ENCODE measurements at places on chromosomes 11 and 22.

GRCh38 chr22:34080433-34080832 lies 160.2 kb upstream of the LARGE1 start:
- DNase-seq = no peak

- DNase-seq = no peak
Observed at GRCh38 chr11:78763664-78764063, 189.0 kb upstream of the NARS2 start.

DNA sequence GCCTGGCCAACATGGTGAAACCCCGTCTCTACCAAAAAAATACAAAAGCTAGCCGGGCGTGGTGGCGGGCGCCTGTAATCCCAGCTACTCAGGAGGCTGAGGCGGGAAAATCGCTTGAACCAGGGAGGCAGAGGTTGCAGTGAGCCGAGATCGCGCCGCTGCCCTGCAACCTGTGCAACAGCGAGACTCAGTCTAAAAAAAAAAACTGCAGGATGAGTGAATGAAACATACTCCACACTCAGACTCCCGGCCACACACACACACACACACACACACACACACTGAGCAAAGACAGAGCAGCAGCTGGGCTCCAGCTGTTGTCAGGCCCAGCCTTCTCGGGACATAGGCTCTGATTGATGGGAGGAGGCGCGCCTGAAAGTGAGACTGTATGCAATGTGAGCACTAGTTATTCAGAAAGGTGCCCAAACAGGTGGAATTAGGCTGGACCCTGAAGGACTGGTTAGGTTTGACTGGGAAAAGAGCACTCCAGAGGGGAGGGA lies 1.5 kb upstream of the PLEKHA7 start:
- no peak for DNase-seq

DNA sequence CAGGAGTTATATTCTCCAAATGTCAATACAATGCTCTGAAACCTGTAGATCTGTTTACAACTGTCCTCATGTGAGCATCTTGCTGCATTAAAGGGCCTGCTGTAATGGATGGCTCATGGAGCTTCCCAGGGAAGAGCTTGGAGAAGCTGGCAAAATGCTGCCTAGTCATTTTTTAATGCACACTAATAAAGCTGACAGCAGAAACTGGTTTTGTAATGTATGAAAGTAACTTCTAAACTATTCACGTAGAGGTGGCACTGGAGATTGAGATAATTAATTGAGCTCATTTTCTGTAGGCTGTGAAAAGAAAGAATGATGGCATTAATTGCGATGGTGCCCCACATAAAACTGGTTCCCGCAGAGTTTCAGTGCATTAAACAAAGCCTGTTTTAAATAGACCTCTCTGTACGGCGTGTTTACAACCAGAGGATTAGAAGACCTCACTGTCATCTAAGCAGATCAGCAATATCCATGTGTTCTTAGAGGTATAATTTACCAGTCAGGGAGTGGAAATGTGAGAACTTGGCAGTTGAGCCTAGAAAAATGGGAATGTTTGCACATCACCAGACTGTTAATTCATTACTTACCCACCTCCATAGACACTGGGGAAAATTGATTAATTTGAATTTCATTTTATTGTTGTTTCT lies 16.0 kb downstream of the POLA2 start:
- DNase-seq = no peak

- DNase-seq = no peak
Observed at GRCh38 chr22:43506487-43506886, 94.7 kb downstream of the MPPED1 start.

DNA sequence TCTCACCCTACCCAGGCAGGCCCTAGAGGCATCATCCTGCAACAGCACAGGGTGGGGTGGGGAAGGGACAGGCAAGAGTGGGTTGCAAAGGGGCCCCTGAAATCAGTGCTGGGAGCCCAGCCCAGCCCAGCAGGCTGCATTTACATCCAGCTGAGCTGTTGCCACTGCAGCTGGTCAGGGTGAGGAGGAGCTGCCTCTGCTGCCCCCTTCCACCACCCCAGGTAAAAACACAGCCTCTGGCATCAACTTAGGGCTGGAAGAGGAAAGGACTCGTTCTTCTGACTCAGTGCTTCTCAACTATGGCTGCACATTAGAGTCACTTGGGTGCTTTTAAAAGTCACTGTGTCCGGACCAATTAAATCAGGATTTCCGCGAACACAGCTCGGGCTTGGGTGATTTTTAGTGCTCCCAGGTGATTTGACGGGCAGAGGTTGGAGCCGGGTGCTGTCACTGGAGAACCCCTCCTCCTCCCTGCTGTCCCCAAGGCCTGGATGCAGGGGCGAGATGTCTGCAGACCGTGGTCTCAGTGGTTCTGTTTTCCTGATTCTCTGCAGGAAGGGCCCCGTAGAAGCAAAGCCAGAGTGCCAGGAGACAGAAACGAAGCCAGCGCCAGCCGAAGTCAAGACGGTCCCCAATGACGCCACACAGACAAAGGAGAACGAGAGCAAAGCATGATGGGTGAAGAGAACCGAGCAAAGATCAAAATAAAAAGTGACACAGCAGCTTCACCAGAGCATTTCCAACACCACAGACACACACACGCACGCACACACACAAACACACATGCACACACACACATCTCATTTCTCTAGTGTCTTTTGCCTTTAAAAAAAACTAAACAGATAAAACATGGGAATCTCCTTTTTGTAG lies 39.4 kb upstream of the TTC12 start:
- peak; percentile 54 for DNase-seq

DNA sequence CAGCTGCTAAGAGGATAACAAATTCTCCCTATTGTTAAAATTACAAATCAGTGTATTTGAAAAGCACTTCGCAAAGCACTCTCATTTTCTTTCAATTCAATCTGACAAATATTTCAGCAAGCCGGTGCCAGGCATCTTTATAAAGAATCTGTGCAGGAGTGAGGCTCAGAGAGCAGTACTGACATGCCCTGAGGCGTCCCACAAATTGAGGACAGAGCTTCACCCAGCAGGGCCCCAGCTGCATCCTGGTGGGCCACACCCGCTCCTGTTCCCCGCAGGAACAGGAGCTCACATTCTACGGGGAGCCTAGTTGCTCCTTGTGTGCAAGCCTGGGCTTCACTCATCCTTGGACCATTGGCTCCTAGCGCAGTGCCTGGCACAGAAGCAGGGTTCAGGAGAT lies 60.9 kb upstream of the EIF3D start:
- DNase-seq = no peak

DNA sequence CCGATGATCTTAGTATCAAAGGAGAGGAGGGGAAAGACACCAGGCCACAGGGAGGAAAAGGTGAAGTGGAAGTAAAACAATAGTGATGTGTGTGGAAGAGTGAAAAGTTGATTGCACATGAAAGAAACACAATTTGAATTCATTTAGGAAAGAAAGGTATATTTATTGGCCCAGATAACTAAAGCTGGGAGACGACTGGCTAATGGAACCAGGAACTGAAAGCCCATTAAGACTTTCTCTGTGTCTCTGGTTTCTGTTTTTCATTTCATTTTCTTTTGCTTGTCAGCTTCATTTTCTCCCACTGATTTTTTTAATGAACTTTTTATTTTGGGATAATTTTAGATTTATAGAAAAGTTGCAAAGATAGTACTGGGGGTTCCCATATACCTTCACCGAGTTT lies 5.1 kb upstream of the DCHS1 start:
- DNase-seq = no peak

Data from WTC11 (cell line).